ENCODE measurements at places on chromosomes 3 and 15.

DNA sequence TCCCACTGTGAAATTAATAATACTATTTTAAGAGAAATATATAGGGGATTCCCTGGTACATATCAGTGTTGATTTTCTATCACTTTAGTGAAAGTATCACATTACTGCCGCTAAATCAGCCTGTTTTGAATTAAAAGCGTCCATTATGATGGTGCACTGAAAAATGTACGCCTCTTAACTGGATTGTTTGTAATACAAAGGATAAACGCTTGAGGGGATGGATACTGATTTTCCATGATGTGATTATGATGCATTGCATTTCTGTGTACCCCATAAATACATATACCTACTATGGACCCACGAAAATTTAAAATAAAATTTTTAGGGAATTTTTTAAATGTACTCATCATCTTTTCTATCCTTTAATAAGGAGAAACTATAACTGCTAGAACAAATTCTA, 478.6 kb downstream of the MAGI1 start:
- DNase-seq = no peak

- DNase-seq = no peak
Observed at GRCh38 chr3:30518872-30519271, 87.5 kb upstream of the TGFBR2 start.

GRCh38 chr15:47514200-47514652, 203.1 kb upstream of the SEMA6D start:
- DNase-seq = no peak

GRCh38 chr3:98432575-98432974, 30.4 kb upstream of the OR5K1 start:
- DNase-seq = no peak

DNA sequence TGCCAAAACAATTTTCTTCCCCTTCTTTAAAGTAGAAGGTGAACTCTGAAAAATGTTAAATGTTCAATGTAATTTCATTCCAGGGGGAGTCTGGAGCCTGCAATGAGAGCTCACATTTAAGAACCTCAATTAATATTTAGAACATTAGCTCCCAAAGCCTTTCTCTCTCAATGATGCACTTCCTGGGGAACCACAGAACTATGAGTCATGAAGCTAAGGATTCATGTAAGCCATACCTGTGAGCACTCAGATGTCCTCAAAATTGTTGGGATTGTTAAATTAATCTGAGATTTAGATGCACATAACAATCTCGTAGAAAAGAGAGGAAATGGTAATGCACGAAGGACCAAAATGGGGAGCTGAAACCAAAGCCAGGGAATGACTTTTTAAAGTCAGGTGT, 244.2 kb upstream of the LRIG1 start:
- DNase-seq = no peak

GRCh38 chr3:130929804-130930203, 35.9 kb downstream of the ATP2C1 start:
- DNase-seq = no peak

DNA sequence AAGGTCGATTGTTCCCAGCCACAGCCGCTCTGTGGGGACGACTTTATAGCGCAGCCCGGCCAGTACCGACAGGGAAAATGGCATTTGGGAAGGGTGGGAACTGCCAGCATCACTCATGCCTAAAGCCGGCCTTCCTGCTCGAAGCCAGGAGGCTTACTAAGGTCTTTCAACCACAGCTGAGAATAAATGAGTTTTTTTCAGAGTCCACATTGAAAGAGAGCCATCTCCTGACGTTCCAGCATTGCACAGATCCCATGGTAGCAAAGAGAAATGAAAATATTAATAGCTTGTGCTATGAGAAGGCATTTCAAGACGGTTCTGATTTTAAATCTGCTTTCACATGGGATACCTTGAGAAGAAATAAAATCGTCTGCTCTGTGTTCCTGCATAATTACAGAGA, 230.2 kb upstream of the IGF1R start:
- DNase-seq = no peak

DNA sequence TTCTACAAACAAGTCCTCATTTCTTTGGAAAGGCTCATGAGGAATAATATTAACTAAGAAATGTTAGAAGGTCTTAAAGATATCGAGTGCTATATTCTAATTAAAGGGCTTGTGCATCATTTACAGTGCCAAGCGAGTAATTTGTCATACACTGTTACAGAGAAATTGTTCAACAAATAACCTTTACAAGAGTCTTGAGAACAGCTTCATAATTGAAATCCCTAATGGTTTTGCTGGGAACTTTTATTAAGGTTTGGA, 209.5 kb downstream of the MECOM start:
- DNase-seq = no peak

DNA sequence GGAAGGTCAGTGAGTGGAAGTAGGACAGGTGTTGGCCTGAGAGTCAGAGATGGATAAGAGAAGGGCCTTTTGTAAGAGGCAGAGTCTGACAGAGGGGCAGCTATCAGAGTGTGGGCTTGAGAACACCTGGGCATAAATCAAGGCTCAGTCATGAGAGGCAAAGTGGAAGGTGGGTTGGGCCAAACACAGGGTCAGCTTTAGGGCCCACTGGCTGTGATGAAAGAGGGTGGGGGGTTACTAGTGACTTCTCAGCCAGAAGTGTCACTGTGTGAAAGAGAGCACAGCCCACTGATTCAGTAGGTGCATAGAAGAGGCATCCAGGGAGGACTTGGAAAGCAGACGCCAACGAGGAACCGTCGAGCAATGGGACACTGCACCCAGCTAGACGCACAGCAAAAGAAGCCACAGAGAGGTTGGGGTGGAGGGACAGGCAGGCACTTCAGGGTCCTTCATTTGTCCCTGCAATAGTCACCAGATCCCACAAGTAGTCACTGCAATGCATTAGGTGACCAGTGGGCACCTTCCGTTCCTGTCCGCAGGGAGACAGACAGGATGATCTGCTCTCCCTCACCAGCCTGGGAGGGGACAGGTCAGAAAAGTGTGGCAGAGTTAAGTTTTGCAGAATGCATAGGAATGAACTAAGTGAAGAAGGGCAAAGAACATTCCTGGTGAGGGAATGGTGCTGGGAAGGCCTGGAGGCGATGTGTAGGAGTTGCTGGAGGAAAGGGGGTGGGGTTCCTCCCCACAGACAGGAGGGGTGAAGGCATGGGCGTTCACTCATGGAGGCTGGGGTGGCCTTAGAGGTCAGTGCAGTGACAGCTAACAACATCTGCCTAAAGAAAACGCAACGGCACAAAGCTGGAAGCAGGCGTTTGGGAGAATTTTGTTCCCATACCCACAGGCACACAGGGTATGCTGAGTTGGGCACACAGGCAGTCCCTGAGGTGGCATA, 36.3 kb downstream of the MESD start:
- DNase-seq = no peak

DNA sequence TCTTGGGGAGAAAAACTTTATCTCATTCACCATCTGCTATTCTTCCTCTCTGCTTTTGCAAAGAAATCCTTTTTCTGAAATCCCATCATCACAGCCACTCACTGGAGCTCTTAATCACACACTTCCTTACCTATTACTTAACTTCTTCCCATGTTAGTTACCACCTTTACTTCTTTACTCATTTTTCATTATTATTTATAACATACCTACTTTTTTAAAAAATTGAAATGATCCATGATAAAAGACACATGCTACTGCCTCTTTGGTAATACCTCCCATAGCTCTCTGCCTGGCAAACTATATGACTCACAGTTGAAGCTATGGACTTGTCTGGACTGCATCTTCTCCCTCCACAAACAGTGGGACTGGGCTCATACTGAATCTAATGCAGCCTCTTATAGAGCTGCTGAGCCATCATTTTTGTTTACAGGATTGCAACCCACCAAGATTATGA, 150.3 kb downstream of the TNIK start:
- DNase-seq = no peak
